Suprapubic skin (tissue), 4 donors: ENCODE measurements at places on chromosomes 16 and 17. TPM values are rescaled to one million over a fixed set of nuclear protein-coding genes. Genes with fewer than 3 reads are reported as not detected.
A peak's percentile ranks its signal among the peaks of the same experiment; 100 is the strongest.

GRCh38 chr16:23564575-23565363 is 7.2 kb downstream of the UBFD1 start:
- DNase-seq = no peak
- peaks cover 88% of the 10 kb centered on the region for H3K36me3 ChIP-seq
- peaks cover 6% of the 10 kb centered on the region for H3K4me1 ChIP-seq

DNA sequence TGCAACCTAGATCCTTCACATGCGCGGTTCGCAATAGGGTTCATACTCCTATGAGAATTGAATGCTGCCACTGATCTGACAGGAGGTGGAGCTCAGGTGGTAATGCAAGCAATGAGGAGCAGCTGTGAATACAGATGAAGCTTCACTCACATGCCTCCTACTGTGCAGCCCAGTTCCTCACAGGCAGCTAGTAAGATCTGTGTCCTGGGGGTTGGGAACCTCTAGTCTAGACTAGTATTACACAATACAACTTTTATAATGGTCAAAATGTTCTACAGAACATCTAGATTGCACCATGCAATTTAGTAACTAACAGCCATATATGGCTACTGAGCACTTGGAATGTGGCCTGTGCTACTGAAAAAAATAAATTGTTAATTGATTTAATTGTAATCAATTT is 26.7 kb downstream of the ABCA5 start:
- H3K27ac ChIP-seq = no peak overlapping the region
- no peaks in the 10 kb centered on the region for H3K27me3 ChIP-seq
- peaks cover 34% of the 10 kb centered on the region for H3K36me3 ChIP-seq
- DNase-seq = no peak

GRCh38 chr17:49218941-49219913 is 8.7 kb downstream of the ABI3 start:
- DNase-seq = no peak
- H3K27me3 ChIP-seq = peaks cover 55% of the 10 kb centered on the region
- H3K27ac ChIP-seq = no peak overlapping the region
- H3K36me3 ChIP-seq = no peaks in the 10 kb centered on the region

- no peaks in the 10 kb centered on the region for H3K27me3 ChIP-seq
- H3K4me1 ChIP-seq = peaks cover 8% of the 10 kb centered on the region
These were observed 31.5 kb downstream of the QPRT start for GRCh38 chr16:29710227-29711219.

USP32 gene
- 60.3 TPM for total RNA-seq

SCNN1G gene
- 18.8 TPM for total RNA-seq

HOXB7 gene
- total RNA-seq = 1.7 TPM

DNA sequence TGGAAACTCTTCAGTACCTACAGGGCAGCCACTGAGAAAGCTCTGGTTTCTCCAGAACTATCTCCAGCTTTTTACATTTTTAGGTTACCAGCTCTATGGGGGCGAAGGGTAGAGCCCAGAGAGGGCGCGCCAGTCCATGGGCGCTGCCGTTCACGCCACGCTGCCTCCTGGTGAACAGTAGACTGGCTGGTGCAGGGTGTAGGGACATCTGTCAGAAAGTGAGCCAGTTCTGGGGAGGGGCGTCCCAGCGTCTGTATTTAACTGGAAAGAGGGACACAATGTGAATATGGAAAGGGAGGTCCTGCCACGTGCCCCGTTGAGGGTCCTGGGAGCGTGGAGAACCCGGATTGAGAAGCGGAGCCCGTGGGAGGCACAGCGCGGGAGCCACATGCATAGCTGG is 16.4 kb upstream of the CLEC18A start:
- peaks cover 3% of the 10 kb centered on the region for H3K4me1 ChIP-seq
- H3K36me3 ChIP-seq = peaks cover 93% of the 10 kb centered on the region
- no peak overlapping the region for H3K27ac ChIP-seq
- no peak for DNase-seq
- no peaks in the 10 kb centered on the region for H3K27me3 ChIP-seq

- peaks cover 33% of the 10 kb centered on the region for H3K36me3 ChIP-seq
- no peak overlapping the region for H3K27ac ChIP-seq
- no peak for DNase-seq
- no peak overlapping the region for H3K4me3 ChIP-seq
These were observed 19.7 kb downstream of the DEXI start for GRCh38 chr16:10922328-10923145.

DNA sequence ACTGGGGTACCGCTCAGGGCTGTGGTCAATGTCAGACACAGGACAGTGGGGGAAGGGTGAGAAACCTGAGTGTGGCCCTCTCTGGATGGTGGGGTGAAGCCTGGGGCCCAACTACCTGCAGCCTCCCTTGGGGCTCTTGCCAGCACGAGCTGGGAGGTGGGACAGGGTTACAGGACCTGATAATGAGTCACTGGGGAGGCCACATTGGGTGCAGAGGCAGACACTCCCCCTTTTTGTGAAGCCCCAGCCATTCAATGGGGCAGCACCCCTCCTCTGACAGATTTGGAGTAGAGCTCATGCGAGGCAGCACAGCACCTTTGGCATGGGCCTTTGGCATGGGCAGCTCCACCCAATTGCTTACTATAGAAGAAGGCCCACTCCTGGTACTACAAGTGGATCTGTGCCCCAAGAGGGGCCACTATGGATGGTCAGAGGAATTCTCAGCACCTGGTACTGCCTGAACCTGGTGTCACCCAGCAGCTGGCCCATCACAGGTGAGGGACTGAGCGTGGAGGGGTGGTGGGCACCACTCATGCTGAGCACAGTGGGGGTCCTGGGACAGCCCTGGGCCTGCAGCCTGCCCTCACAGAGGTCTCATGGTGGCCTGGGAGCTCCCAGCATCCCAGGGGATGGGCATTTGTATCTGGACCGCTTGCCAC is 45.2 kb upstream of the SMPD3 start:
- peaks cover 37% of the 10 kb centered on the region for H3K4me1 ChIP-seq
- H3K27me3 ChIP-seq = no peaks in the 10 kb centered on the region
- no peak overlapping the region for H3K27ac ChIP-seq
- H3K4me3 ChIP-seq = no peak overlapping the region

DNA sequence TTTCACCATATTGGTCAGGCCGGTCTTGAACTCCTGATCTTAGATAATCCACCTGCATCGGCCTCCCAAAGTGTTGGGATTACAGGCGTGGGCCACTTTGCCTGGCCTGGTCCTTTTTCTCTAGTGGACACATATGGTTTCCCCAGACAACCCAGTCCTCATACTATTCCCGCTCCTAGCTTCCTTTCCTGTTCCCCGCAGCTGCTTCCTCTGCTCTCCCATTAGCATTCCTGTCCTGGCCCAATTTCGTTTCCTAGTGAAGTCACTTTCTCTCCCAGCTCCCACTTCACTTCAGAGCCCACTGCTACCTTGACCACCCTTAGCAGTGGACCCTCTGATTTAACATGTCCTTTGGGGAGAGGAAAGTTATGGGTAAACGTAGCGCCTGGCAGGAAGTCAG is 11.3 kb downstream of the KATNIP start:
- H3K36me3 ChIP-seq = no peaks in the 10 kb centered on the region
- no peak for DNase-seq
- no peak overlapping the region for H3K27ac ChIP-seq

- no peak overlapping the region for H3K27ac ChIP-seq
- peaks cover 4% of the 10 kb centered on the region for H3K27me3 ChIP-seq
- H3K4me1 ChIP-seq = no peaks in the 10 kb centered on the region
- H3K4me3 ChIP-seq = no peak overlapping the region
- no peaks in the 10 kb centered on the region for H3K36me3 ChIP-seq
- DNase-seq = no peak
These were observed 74.4 kb downstream of the MRM1 start for GRCh38 chr17:36675786-36676185.

DNA sequence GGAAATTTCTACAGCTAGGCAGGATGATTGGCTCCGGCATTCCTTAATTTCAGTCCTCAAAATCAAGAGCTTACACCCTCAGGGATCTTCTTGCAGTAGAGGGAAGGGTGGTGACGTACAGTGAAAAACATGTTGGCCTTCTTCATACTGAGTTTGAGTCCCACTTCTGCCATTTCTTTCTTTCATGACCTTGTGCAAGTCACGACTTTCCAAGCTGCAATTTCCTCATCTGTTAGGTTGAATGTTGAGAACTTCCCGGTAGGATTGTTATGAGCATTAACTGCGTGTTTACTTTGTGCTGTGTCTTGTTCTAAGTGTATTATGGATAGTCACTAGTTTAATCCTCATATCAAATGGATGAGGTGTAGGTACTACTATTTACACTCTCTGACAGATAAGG is 7.9 kb downstream of the SENP3 start:
- DNase-seq = no peak
- H3K27ac ChIP-seq = no peak overlapping the region
- H3K4me1 ChIP-seq = peaks cover 18% of the 10 kb centered on the region
- no peak overlapping the region for H3K4me3 ChIP-seq

GRCh38 chr16:77399066-77399465 is 35.8 kb downstream of the ADAMTS18 start:
- no peaks in the 10 kb centered on the region for H3K4me1 ChIP-seq
- H3K36me3 ChIP-seq = no peaks in the 10 kb centered on the region
- no peak for DNase-seq
- H3K4me3 ChIP-seq = no peak overlapping the region
- H3K27me3 ChIP-seq = no peaks in the 10 kb centered on the region
- no peak overlapping the region for H3K27ac ChIP-seq

DNA sequence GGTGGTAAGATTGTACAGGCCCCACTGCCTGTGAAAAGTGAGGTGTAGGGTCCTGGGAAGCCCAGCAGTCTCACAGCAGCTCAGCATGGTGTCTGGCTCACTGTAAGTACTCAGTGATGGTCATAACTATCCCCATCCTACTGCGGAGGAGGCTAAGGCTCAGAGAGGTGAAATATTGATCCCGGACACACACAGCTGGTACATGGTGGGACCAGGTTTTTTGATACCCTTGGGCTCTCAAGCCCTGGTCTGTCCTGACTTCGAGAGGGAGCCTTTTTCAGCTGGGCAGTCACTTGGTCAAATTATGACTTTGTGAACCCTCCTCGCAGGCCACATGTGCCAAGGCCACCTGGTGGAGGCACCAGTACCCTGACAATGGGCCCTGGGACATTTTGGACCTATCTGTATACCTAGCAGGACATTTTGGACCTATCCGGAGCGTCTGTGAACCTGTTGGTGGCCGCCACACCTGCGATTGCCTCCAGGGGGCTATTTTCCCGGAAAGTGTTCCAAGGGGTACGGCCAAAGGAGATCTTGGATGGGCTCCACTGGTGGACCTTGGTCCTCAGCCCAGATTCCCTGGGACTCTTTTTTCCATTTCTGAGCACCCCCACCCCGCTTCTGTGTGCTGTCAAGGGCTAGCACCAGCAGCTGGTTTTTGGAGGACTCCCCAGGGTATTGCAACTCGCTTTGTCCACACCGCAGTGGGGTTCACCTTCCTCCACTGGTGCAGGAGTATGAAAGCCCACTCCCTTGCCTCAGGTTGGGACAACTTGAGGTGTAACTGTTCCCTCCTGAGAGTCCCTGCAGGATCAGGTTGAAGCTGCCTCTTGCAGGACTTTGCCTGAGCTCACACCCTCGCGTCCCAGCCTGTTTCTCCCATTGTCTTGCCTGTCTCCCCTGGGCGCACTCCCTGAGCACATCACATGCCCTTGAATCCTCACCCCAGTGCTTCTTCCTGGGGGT is 83.6 kb upstream of the NKD1 start:
- H3K4me1 ChIP-seq = peaks cover 10% of the 10 kb centered on the region
- peaks cover 32% of the 10 kb centered on the region for H3K27me3 ChIP-seq
- DNase-seq = peak; percentile 27

DNA sequence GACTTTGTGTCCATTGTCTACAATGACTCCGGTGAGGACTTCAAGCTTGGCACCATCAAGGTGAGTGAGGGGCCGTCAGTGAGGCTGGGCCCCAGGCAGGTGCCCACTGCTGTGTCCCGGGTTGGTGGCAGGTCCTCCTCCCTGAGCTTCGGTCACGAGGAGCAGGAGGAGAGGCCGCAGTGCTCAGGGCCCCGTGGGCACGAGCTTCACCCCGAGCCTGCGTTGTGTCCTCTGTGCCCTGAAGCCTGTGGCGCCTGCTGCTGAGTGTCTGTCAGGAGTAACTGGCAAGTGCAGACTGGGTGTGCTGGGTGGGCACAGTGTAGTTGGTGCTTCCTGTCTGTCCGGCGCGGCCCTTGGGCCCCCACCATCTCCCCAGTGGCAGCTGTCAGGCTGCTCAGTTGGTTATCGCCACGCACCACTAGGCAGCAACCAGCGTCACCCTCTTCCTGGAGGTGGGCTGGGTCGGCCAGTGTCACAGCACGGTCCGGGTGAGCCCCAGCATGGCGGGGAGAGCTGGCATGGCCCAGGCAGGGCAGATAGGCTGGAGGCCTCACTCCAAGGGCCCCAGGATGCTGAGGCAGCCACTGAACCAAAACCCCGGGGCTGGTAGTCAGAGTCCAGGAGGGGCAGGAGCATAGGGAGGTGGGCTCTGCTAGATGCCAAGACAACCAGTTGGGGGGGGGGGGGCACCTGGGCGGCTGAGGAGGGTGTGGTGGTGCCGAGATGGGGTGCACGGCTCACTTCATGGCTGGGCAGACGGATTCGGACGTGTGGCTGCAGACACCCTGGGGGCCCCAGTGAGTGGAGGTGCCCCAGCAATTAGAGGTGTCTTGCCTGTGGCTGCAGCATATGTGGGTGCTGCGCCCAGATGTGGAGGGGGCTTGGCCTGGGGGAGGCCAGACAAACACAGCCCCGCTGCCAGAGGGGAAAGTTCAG is 39.3 kb downstream of the TSC2 start:
- H3K27ac ChIP-seq = no peak overlapping the region
- peaks cover 73% of the 10 kb centered on the region for H3K4me1 ChIP-seq
- no peak overlapping the region for H3K4me3 ChIP-seq
- DNase-seq = no peak
- peaks cover 90% of the 10 kb centered on the region for H3K36me3 ChIP-seq
